Metanephros (tissue), 2 donors: ENCODE measurements at places on chromosomes 2 and 18. TPM values are rescaled to one million over a fixed set of nuclear protein-coding genes. Genes with fewer than 3 reads are reported as not detected.

Gene RGPD4
- total RNA-seq: not detected

Gene AQP4
- 0.93 TPM for total RNA-seq

Gene DQX1
- total RNA-seq: not detected

Gene MCFD2
- 67.7 TPM for total RNA-seq

Gene SERPINB10
- 1.2 TPM for total RNA-seq

Gene VSNL1
- total RNA-seq: 3.3 TPM

Gene UGT1A9
- total RNA-seq: 1.4 TPM

Gene MPHOSPH10
- total RNA-seq: 12.4 TPM
